Stimulated activated CD4-positive, alpha-beta T cell treated with anti-CD3 and anti-CD28 coated beads, TNF-alpha, amount 100 ng/mL, for 24 hours (primary cell): ENCODE measurements at places on chromosomes 3 and 15.
A peak's percentile ranks its signal among the peaks of the same experiment; 100 is the strongest.

DNA sequence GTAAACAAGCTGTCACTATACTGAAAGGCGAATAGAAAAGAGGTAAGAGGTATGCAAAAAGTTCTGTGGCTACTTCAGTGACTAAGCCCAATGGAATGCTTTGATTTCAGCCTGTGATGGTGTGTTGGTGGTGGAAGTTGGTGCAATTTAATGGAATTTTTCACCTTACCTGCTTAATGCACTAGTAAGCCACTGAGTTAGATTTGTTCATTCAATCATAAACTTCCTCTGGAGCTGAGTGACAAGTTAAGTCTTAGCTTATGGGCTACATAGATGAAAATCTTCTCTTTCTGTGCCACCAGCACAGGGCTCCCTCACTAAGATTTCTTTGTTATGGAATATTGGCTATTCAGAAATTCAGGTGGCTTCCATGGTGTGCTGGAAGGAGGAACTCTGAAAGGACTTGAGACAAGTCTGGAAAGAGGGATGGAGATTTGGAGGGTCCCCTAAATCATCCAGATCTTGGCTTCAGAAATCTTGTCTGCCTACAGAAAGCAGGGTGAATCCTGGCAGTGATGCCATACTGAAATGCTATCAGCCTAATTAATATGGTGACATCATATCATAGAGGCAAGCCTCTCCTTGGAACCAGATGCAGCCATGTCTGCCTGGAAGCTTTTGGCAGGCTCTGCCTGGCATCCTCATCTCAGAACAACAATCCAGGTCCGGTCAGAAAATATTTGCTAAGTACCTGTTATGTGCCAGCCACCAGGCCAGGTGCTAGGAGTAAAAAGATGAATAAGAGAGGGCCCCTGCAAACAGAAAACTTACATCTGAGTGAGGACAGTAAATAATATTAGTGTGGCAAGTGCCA lies 8.1 kb upstream of the GAP43 start:
- no peak for DNase-seq

GRCh38 chr3:52527732-52528585 lies 5.7 kb downstream of the NT5DC2 start:
- no peak for DNase-seq

GRCh38 chr3:196793246-196793645 lies 53.6 kb downstream of the PAK2 start:
- no peak for DNase-seq

DNA sequence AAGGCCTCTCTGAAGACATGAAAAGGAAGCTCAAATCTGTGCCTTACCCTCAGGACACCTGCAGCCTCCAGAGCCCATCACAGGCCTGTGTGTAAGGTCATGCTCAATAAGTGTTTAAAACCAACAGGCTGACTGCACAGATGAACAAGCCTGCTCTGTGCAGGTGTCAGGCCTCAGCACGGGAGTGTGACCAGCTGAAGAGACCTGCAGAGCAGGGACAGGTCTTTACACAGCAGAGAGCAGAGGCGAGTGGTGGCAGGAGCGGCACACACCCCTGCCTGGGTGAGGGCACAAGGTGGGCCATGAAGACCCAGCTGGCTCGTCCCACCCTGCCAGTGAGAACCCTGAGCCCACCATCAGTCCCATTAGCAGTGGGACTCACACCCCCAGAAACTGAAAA lies 56.9 kb downstream of the ROPN1B start:
- no peak for DNase-seq

DNA sequence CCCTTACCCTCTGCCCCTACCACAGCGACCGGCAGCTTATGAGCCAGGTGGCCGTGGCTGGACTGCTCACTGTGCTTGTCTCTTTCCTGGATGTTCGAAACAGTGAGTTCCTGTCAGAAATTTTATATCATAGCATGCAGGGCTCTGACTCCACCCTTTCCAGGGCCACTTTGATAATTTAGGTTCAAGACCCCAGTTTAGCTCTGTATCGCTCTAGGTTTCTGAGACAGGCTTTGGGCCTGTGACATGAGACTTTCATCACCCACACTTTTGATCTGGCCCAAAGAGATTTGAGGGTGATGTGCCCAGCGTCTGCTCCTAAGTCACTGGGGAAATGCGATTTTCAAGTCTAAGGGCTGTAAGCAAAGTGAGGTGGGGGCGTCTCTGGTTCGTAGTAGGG lies 6.5 kb upstream of the EIF4G1 start:
- no peak for DNase-seq

DNA sequence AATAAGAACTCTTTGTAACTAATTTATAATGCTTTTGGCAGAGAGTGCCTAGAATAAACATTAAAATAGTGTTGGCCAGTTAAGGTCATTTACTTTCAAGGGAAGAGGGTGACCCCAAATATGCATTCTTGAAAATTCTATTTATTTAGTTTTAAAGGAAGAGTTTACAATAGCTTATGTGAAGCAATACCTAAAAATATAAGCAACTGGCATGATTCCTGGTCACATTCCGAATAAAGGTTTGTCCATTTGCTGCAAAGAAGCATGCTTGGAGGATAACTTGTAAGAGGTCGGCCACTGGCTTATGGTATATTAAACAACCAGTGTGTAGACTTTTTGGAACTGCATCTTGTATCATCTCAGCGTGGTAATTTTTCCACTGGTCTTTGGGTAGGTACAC lies 10.2 kb downstream of the MITF start:
- no peak for DNase-seq

DNA sequence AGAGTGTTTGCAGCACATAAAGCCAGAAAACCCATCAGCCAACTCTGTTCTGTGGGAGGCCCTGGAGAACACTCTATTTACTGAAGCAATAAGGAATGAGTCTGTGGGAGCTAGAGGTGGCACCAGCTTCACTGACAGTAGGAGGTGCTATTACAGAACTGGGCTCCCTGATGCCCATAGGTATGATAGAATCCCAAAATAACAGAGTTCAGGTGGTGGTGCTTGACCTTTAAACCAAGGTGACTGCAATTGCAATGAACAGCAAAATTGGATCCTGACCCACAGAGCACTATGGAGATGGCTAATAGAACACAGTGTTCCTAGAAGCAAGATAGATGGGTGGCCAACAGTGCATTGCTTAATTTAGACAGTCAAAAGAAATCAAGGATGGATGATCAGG lies 95.4 kb upstream of the RNU6-1 start:
- DNase-seq, result no peak

DNA sequence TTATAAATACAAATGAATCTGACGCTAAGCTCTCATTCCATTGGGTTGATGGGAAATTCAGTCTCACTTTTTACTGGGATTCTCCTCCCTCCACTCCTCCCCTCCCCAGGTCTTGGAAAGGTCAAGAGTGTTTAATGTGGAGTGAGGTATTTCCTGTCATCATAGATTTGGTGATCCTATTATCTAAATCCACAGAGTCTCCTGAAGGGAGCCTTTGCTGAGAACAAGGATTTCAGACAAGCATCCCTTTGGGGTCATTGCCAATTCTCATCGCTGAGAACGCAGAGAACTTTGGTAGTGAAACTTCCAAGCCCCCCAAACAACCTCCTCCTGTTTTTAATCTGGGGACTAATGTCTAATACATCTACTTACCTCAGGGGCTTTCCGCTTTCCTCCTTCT lies 297.9 kb downstream of the OTOL1 start:
- DNase-seq, result no peak

GRCh38 chr3:151403246-151403645 lies 18.7 kb upstream of the P2RY12 start:
- no peak for DNase-seq

- DNase-seq, result no peak
Observed at GRCh38 chr15:62454567-62455172, 289.6 kb upstream of the C2CD4B start.

- no peak for DNase-seq
Observed at GRCh38 chr3:52405601-52406110, 39.2 kb downstream of the SEMA3G start.

DNA sequence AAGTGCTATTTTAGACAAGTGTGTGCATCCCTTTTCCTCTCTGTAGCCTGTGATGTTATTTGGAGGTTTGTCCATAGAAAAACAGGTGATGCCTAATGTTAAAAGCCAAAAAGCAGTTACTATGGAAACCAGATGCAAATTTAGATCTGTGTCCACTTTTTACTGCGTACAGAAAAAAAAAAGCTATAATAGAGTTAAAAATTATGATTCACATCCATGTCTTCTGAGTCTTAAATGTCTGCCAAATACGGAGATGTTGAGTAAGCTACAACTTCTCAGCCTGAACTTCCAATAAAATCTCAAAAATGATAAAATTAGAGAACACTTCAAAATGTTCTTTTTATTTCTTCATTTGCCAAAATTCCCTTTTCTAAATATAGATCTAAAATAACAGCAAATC lies 74.2 kb upstream of the GAP43 start:
- no peak for DNase-seq

- DNase-seq, result no peak
Observed at GRCh38 chr15:83769411-83769999, 115.6 kb downstream of the ADAMTSL3 start.

GRCh38 chr15:39736412-39737195 lies 46.0 kb downstream of the FSIP1 start:
- no peak for DNase-seq

DNA sequence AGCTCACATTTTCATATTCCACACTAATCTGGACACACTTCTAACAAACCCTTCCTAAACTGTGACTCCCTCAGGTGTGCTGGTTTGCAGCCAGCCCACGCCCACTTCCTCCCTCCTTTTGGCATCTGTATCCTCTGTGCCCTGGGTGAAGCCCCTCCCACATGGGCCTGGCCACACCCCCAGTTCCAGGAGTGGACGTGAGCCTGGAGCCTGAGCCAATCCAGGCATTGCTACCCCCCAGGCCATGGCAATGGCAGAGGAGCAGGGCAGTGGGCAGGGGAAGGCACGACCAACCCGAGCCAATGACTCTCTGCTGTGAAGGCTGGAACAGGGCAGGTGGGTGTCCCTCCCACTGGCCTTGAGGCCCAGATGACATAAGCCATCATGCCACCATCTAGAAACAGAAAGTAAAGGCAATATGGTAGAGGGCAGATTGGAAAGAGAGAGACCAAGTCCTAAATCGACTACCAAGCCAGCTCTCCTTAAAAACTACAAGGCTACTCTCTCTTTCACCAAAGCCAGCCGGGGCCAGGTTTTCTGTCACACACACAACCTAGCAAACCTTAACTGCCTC lies 18.6 kb downstream of the FAM174B start:
- no peak for DNase-seq

GRCh38 chr15:40512440-40512839 lies 41.7 kb downstream of the CHST14 start:
- DNase-seq, result no peak

- peak; percentile 15 for DNase-seq
Observed at GRCh38 chr3:52532517-52532837, 1.2 kb downstream of the NT5DC2 start.

DNA sequence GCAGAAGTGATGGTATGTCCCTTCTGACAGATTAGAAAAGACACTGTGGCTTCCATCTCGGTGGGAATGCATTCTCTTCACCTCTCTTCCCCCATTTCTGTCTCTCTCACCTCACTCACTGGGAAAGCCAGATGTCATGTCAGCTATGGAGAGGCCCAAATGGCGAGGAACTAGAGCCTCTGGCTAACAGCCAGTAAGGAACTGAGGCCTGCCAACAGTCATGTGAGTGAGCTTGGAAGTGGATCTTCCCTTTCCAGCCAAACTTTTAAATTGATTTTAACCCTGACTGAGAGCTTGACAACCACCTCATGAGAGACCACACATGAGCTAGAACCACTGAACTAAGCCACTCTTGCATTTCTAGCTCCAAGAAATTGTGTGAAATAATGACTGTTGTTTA lies 35.2 kb upstream of the CDAN1 start:
- DNase-seq, result no peak

GRCh38 chr3:79012530-79012913 lies 755.3 kb downstream of the ROBO1 start:
- no peak for DNase-seq

DNA sequence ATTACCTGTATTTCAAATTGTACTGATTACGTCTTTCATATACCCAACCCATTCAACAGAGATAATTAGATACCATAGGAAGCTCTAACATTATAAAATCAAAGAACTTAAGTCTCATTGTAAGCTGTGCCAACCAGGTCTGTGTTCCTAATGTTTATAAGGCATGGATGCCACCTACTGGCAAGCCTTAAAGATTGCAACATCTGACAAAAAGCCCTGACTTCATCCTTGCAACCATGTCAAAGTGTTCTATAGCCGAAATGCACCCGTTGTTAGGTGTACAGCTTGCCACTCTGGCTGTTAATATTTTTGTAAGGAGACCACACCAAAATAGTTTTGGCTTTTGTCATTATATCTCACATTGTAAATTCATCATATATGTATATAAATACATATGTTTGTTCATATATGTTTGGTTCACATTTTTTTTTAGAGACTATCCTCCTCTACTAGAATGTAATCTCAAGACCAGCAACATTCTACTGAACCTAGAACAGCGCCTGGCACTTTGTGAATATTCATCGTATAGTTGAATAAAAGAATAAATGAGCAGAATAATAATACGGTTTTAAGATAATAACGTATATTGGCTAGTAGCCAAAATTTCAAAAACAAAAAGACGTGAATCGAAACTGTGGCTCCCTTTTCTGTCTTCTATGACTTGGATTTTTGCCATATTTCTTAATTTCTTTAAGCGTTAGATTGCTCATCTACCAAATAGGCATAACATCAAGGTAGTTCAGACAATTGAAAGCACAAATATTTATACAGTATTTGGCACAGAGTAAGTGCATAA lies 258.1 kb downstream of the TBL1XR1 start:
- DNase-seq, result no peak

- DNase-seq, result no peak
Observed at GRCh38 chr3:51751287-51751686, 27.8 kb downstream of the IQCF6 start.

DNA sequence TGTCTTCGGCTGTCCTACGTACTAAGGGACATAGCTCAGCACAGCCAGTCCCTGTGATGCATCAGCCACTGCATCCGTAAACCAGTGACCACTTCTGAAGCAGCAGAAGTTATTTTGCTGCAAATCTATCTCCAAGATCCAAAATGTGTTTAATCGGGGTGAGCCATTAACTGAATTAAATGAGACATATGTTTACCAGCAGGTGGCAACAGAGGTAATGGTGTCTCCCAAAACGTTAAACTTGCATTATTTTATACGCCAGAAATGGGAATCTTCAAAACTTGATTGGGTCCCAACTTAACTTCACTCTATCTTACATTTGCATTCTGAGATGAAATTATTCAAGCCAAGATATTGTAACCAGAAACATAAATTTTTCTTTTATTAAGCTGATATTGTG lies 75.3 kb upstream of the BOC start:
- no peak for DNase-seq

GRCh38 chr3:159711560-159712333 lies 276.9 kb upstream of the IL12A start:
- no peak for DNase-seq

- no peak for DNase-seq
Observed at GRCh38 chr3:125132815-125133214, 77.0 kb upstream of the HEG1 start.

- DNase-seq, result peak; percentile 35
Observed at GRCh38 chr3:17023006-17023664, 138.4 kb downstream of the PLCL2 start.
